ENCODE measurements at places on chromosomes 6 and 20. TPM values are rescaled to one million over a fixed set of nuclear protein-coding genes. Genes with fewer than 3 reads are reported as not detected.

Gene HCRTR2
- polyA plus RNA-seq, result not detected

Gene HDGFL1
- not detected for polyA plus RNA-seq

Gene SGK2
- 49.2 TPM for polyA plus RNA-seq

Gene SCRT2
- not detected for polyA plus RNA-seq

Gene CCN6
- not detected for polyA plus RNA-seq

Gene LTA
- polyA plus RNA-seq, result not detected

Gene GSTA2
- polyA plus RNA-seq, result not detected

Gene SSTR4
- 0.04 TPM for polyA plus RNA-seq

Gene KHDRBS2
- polyA plus RNA-seq, result not detected

Gene DOK5
- polyA plus RNA-seq, result not detected

Gene EFCAB8
- not detected for polyA plus RNA-seq

Gene CDK5RAP1
- polyA plus RNA-seq, result 30.0 TPM

Gene POM121L2
- not detected for polyA plus RNA-seq

Gene TREML2
- polyA plus RNA-seq, result not detected

Gene LY6G6D
- 8.4 TPM for polyA plus RNA-seq

Gene CST4
- polyA plus RNA-seq, result not detected

Gene ABCF1
- polyA plus RNA-seq, result 17.4 TPM

Gene PHACTR1
- 3.7 TPM for polyA plus RNA-seq

Gene MATN4
- 0.17 TPM for polyA plus RNA-seq

Gene POPDC3
- not detected for polyA plus RNA-seq

Gene HLA-DQA1
- 250 TPM for polyA plus RNA-seq

Gene TMEM181
- polyA plus RNA-seq, result 4.6 TPM

Measured in sigmoid colon (tissue), 7 donors.